SK-N-DZ (cell line): ENCODE measurements at places on chromosomes 2 and 18.

- DNase-seq = no peak
Measured at GRCh38 chr18:26648509-26649192, 100.3 kb upstream of the KCTD1 start.

DNA sequence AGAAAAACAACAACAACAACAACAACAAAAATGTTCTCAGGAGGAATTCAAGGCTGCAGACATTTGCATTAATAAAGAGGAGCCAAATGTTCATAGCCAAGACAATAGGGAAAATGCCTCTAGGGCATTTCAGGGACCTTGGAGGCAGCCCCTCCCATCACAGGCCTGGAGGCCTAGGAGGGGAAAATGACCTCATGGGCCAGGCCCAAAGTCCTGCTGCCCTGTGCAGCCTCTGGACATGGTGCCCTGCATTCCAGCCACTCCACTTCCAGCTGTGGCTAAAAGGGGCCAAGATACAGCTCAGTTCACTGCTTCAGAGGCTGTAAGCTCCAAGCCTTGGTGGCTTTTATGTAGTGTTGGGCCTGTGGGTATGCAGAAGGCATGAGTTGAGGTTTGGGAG lies 314.5 kb downstream of the CYRIA start:
- DNase-seq = no peak

DNA sequence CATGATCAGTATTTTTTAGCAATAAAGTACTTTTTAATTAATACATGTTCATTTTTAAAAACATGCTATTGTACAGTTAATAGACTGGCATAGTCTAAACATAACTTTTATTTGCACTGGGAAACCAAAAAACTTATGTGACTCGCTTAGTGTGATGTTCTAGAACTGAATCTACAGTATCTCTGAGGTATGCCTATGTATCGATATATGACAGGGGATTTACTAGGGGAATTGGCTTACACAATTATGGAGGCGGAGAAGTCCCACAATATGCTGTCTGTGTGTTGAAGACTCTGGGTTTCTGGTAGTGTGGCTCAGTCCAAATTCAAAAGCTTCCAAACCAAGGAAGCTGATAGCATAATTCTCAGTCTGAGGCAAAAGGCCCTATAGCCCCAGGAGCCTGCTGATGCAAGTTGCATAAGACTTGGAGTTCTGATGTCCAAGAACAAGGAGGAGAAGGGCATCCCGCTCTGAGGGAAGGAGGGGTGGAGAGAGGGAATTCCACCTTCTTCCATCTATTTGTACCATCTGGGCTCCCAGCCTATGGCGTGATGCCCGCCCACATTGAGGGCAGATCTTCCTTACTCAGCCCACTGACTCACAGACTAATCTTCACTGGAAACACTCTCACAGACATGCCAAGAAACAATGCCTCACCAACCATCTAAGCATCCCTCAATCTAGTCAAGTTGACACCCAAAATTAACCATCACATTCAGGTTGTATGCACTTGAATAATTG lies 27.5 kb downstream of the ZNF638 start:
- DNase-seq = no peak

- DNase-seq = no peak
Measured at GRCh38 chr2:128259585-128259984, 59.1 kb downstream of the HS6ST1 start.

DNA sequence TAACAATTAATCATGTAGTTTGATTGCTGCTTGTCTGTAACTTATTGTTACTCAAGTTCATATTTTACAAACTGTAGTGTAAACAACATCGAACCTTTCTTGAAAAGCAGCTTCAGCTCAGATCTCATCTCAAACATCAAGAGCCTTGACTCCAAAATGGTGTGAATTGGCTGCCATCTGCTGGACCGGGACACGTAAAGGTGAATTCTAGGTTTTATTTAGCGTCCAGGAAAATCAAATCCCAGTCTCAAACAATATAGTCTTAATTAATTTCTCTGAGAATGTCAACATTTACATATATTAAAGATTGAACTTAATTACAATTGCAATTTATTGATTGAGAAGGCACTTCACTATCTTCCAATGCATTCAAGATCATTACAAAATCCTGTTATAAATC lies 453.0 kb downstream of the GALR1 start:
- DNase-seq = peak; percentile 11
